ENCODE measurements at places on chromosomes 3 and 15. TPM values are rescaled to one million over a fixed set of nuclear protein-coding genes. Genes with fewer than 3 reads are reported as not detected.

GPR160 gene
- total RNA-seq, result 0.40 TPM

CASR gene
- not detected for total RNA-seq

RPL39L gene
- total RNA-seq, result 23.9 TPM

ALCAM gene
- 107 TPM for total RNA-seq

RPS27L gene
- total RNA-seq, result 173 TPM

LRRIQ4 gene
- not detected for total RNA-seq

XCR1 gene
- 0.06 TPM for total RNA-seq

SI gene
- not detected for total RNA-seq

KNSTRN gene
- total RNA-seq, result 121 TPM

SPATA12 gene
- 0.32 TPM for total RNA-seq

THAP10 gene
- total RNA-seq, result 8.9 TPM

GCNT3 gene
- 2.2 TPM for total RNA-seq

CPN2 gene
- not detected for total RNA-seq

MAN2C1 gene
- 85.2 TPM for total RNA-seq

PPM1L gene
- total RNA-seq, result 0.19 TPM

ZBTB20 gene
- total RNA-seq, result 26.4 TPM

CTXND1 gene
- not detected for total RNA-seq

RTP3 gene
- total RNA-seq, result not detected

CHRM5 gene
- 0.06 TPM for total RNA-seq

FAM227B gene
- total RNA-seq, result 8.0 TPM

RBP2 gene
- total RNA-seq, result not detected

GATM gene
- 1.3 TPM for total RNA-seq

SERPINI2 gene
- total RNA-seq, result not detected

VWA5B2 gene
- not detected for total RNA-seq

All from LHCN-M2 (cell line).